ENCODE measurements at places on chromosomes 16 and 17. TPM values are rescaled to one million over a fixed set of nuclear protein-coding genes. Genes with fewer than 3 reads are reported as not detected.
A peak's percentile ranks its signal among the peaks of the same experiment; 100 is the strongest.

Gene GRIN2A
- not detected for total RNA-seq

Gene NAGS
- 2.8 TPM for total RNA-seq

Gene OTOA
- total RNA-seq = not detected

Gene CDH15
- 0.05 TPM for total RNA-seq

Gene C16orf46
- not detected for total RNA-seq

Gene TMEM114
- total RNA-seq = not detected

- DNase-seq = no peak
These were observed 29.0 kb upstream of the IRF8 start for GRCh38 chr16:85869785-85870558.

DNA sequence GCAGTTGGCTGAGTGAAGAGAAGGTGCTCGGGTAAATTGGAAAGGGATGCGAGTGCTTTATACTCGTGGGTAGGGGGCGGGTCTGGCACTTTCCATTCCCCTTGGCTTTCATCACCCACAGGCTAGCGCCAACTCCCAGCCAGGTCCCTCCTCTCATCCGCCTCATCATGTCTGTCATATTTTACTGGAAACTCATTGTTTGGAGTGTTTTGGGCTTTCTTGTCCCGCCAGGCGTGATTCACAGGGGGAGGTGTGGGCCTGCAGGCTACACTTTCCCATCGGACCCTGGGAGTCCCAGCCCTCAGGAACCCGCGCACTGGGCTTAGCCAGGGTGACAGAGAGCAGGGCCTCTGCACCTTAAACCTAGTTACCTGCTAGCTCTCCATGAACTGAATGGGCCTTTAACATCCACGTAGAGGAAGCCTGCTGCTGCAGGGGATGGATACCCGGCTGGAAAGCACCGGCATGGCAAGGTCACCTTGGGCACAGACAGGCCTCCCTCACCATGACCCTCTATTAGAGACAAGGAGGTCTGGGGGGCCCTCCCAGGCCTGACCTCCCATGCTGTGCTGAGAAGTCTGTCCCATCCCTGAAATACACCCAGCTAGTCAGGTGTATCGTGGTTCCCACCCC is at the start of gene KRT14:
TSS of gene KRT14 (minus strand) at position 33 of the 633 bp plus-strand sequence. CDS start 61 bp downstream, outside the sequence.
- DNase-seq = no peak

- peak; percentile 28 for DNase-seq
These were observed 96.5 kb upstream of the ASIC2 start for GRCh38 chr17:33389504-33390135.

DNA sequence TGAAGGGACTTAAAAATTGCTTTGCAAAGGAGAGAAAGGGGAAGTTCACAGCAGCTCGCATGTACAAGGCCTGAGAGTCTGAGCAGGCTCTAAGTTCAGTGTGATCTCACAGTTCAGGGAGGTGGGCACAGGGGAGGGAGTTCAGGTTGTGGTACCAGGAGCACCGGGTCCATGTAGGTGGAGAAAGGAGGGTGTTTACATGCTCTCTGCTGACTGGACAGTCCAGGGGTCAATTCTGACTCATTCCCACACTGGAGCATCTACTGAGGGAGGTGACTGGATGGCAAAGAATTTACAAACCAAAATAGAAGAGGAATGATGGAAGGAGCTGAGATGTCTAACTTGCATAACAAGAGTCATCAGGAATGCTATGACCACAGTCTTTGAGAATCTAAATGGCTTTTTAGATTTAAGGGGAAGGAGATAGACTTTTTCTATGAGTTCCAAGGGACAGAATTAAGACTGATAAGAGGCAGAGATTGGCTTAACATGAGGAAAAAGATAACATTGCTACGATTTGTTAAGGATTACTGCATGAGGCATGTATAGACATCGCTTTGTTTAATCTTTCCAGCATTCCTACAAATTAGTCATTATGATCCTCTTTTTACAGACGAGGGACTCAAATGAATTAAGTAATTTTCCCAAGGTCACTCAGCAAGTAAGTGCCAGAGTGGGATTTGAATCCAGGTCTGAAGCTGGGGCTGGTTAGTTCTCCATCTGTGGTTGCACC is 29.9 kb downstream of the MIS12 start:
- DNase-seq = peak; percentile 96

GRCh38 chr17:1764284-1764683 is 2.4 kb downstream of the SERPINF1 start:
- DNase-seq = no peak

DNA sequence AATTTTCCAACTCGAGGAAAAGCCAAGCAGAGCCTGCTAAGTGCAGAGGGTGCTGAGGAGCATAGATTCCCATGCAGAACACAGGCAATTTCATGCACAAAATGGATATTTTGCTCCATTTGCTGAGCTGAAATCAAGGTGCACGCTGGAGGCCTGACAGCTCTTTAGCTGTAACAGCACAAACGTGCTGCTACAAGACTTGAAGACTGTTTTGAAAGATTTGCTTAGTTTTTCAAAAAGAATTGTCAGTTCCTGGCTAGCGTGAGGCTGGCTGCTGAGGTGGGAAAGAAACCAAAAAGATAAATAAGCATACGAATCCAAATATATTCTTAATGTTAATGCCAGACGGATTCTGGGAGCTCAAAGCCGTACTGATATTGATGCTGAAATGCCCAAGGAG is 309.0 kb upstream of the MAF start:
- DNase-seq = no peak

DNA sequence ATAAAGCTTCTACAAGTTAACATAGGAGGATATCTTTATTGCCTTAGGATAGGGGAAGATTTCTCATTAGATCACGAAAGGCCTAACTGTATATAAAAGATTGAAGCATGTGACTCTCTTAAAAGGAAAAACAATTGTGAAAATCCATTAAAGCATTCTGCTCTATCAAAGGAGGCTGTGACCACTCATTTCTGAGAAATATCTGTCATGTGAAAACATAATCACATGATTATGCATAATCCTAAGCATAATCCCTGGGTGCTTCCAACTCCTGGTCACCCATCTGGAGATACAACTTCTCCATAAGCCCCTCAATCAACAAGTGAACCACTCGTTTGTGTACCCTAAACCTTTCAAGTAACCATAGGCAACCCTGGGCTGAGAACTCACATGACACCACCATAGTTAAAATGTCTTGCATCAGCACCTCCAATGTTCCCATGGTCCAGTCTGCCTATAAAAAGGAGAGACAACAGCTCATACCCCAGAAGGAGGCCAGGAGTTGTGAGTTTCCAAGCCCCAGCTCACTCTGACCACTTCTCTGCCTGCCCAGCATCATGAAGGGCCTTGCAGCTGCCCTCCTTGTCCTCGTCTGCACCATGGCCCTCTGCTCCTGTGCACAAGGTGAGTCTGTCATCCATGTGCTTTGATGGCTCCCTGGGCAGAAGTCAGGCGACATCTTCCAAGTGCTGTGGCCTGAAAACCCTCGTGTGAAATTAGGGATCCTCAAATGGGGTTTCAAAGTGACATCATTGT is at the start of gene CCL18:
TSS of gene CCL18 (plus strand) at position 487 of the 756 bp plus-strand sequence. CDS start at position 558, 71 bp downstream.
- no peak for DNase-seq

DNA sequence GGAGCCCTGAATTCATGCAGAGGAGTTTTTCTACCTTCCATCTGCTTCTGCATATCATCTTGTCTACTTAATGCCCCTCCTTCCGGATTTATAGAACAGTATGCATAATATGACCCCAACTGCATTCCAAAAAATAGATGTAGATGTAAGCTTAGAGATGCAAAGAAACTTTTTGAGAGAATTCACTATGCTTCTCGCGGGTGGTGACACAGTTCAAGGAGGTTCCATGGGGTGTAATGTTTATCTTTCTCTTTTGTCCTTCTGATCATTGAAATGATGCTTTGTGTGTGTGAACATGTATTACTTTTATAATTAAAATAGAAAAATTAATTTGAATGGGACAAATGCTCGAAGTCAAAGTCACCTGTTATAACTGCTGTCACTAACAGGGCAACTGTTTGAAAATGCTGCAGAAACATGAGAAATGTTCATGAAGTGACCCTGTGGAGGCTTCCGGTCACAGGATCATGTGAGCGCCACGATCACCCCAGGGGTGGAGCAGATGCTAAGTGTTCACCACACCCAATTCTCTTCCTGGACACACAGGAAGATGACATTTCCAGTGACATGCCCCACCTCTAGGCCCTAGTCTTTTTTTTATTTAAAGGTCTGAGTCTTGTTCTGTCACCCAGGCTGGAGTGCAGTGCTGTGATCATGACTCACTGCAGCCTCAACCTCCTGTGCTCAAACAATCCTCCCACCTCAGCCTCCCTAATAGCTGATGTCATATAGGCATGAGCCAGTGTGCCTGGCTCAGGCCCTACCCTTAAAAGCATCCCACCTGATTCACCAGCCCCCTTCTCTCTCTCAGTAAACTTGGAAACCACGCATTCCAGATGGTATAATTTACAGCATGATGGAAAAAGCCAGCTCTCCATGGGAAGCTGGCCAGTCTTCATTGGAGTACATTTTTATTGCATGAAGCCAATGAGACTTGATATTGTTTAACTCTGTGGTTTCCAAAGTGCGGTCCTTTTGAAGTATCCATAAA is 21.0 kb upstream of the AGRP start:
- DNase-seq = no peak

All from SJSA1 (cell line).